ENCODE measurements at places on chromosomes 4 and X.

- no peak for DNase-seq
Observed at GRCh38 chrX:38552721-38553120, 8.6 kb upstream of the TSPAN7 start.

DNA sequence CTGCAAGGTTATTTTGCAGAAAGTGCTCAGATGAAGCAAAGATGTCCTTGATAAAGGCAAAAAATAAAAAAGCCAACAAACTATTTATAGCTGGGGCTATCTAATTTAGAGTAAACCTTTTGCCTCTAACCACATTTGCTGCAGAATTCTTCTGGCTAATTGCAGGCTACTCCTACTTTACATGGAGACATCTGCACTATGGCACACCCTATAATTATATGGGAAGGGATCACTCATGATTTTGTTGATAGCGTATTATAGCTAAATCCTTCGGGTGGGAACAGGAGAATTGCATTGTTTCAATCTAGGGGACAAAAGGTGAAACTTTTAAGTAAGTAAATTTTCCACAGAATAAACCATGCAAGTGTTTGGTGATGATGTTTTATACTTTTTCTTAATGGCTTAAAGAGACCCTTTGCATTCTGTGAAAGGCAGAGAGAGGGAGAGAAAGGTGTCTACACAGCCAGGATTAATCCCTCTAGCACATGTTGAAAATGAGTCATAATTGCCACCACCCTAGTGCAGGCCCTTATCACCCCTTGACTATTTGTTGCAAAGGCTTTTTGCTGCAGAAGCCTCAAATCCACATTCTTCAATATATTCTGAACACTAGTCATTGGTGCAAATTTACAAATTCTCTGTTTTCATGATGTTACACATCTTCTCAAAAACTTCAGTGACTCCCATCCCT lies 221.3 kb upstream of the BMP3 start:
- DNase-seq = no peak

DNA sequence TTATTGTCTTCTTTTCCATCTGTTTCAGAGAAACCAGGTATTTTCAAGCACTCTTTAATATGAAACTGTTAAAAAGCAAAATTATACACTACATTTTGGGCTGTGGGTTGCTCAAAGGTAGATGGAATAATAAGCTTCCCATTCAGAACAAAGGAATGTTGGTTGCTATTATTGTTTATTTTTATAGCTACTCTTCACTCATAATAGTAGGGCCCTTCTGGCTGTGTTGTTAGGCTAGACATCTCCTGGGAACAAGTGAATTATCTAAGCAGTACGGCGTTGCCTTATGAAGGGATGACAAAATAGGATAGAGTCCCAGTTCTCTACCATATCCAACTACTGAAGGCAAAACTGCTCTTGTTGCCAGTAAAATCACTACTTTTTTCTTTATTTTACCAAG lies 34.2 kb downstream of the TENM3 start:
- DNase-seq = no peak

DNA sequence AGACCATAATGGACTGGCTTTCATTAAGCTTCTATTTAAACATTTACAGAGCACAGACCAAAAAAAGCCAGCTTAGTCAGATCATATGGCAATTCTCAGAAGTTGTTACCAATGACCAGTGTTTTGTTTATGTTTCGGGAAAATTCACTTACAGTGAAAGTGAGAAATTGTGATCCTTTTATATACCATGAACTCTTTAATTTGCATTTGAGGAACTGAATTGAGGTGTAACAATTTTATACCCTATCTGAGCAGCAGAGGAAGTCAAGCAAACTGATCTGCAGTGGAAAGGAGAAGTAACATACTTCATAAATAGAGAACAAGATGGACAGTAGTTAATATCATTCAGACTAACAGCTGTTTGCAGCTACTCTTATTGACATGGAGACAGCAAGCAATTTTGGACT lies 97.1 kb downstream of the TMA16 start:
- DNase-seq = no peak

- DNase-seq = no peak
Observed at GRCh38 chr4:675036-675882, 917 bp downstream of the MYL5 start.

DNA sequence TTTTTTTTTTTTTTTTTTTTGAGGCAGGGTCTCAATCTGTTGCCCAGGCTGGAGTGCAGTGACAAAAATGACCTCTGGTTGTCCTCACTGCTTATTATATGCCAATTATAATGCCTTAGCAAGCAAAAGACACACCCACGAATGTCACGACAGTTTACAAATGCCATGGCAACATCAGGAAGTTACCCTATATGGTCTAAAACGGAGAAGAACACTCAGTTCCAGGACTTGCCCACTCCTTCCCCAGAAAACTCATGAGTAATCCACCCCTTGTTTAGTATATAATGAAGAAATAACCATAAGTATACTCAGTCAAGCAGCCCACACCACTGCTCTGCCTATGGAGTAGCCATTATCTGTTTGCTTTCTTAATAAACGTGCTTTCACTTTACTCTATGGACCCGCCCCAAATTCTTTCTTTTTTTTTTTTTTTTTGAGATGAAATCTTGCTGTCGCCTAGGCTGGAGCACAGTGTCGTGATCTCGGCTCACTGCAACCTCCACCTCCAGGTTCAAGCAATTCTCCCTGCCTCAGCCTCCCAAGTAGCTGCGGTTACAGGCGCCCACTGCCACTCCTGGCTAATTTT lies 106.2 kb downstream of the SMIM20 start:
- DNase-seq = no peak

DNA sequence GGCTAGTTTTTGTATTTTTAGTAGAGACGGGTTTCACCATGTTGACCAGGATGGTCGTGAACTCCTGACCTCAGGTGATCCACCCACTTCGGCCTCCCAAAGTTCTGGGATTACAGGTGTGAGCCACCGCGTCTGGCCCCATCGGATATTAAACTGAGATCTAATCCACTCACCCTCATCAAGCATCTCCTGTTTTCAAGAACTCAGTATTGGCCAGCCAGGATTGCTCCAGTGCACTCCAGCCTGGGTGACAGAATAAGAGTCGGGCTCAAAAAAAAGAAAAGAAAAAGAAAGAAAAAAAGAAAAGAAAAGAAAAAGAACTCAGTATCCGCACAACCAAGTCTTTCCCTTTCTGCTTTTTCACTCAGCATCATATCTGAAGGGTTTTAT lies 167.6 kb downstream of the OR13H1 start:
- no peak for DNase-seq

GRCh38 chrX:11557120-11557519 lies 108.6 kb downstream of the ARHGAP6 start:
- DNase-seq = no peak

DNA sequence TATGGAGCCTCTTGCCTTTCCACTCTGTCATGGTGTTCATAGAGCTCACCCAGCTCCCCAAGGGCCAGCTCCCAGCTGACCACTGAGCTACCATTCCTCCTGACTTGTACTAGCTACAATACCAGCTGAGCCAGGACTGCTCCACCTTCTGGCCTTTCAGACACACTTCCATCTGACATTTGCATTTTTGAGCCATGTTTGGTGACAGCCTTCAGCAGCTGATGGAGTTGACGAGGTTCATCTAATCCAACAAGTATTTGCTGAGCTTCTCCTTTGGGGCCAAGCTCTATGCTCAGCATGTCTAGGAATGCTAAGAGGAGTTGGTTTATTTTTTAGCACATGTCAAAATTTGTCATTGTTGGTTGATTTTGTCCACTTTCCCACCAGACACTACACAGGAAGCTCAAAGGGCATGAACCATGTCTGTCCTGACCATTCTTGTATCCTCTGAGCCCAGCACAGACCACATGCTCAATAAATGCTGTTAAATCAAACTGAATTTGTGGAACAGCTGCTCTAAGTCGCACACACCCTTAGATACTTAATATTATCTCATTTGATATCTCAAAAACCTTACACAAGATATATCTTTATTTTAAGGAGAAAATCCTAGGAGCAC lies 142.6 kb upstream of the PPARGC1A start:
- no peak for DNase-seq

DNA sequence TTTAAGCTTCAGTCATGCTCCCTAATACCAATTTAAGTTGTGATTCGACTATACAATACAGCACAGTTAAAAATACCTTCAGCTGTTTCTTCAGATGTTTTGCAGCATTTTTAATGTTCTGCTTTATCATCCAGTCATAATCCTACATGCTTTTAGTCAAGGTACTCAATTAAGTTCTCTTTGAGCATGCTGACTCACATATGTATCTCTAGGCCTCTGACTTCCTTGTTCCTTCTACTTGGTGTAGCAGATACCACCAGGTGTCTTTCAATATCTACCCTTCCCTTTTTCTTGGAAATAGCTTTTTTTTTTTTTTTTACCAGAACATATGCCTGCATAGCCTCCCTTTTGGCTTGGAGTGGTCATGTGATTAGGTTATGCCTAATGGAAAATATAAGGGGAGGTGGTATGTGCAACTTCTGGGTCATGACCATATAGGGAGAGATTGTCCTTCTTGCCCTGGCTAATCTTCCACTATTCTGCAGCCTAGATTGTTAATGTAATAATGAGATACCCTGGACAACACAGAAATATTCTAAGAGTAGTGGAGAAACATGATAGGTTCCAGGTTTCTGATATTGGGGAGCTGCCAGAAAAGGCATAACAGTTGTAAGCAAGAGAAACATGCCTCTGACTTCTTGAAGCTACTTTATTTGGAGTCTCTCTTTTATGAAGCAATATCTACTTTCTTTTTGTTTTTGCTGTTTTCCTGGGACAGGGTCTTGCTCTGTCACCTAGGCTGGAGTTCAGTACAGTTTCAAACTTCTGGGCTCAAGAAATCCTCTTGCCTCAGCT lies 737.2 kb upstream of the SLIT2 start:
- no peak for DNase-seq

DNA sequence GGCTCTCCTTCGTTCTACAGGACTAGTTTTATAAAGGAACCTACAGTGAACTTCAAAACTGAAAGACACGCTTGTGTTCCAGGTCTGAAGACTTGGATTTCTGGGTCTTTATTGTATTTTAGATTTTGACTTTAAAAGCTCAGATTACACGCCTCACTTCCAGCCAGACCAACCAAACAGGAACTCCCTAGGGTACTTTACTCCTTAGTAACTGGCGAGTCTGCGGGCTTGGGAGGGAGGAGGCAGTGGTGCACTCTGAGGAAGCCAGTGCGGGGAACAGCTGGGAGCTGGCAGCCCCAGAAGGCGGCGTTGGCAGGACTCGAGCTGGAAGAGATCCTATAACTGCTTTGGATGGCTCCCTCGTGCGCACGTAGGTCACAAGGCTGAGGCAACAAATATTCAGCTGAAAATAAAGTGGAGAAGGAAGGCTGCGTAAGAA lies 391 bp upstream of the PHKA1 start:
- DNase-seq = no peak

- DNase-seq = no peak
Observed at GRCh38 chrX:30654989-30655607, 1.9 kb downstream of the GK start.

GRCh38 chr4:85756938-85757337 lies 282.0 kb downstream of the ARHGAP24 start:
- DNase-seq = no peak

DNA sequence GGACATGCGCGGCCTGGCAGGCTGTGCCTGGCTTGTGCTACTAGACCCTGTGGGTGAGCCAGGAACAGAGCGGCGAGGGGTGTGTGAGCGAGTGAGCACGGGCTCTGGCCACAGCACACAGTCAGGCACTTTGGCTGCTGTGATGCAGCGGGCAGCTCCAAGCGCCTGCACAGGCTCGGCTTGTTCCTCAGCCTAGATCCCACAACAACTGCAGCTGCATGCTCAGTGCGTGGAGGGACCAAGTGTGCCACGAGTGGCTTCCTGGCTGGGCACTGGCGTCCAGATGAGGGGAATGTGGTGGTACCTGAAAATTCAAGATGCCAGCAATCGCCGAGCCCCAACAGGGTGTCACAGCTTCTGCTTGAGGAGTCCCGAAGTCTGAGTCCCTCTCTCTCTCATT lies 1056.6 kb downstream of the RAPGEF2 start:
- DNase-seq = no peak
